ENCODE measurements at places on chromosomes 2 and 18.

GRCh38 chr2:236085647-236086046, 82.5 kb downstream of the GBX2 start:
- no peak for DNase-seq

GRCh38 chr2:231132129-231132528, 7.3 kb upstream of the HTR2B start:
- DNase-seq, result no peak

- DNase-seq, result no peak
These were observed 102.1 kb downstream of the KLHL14 start for GRCh38 chr18:32670727-32671126.

DNA sequence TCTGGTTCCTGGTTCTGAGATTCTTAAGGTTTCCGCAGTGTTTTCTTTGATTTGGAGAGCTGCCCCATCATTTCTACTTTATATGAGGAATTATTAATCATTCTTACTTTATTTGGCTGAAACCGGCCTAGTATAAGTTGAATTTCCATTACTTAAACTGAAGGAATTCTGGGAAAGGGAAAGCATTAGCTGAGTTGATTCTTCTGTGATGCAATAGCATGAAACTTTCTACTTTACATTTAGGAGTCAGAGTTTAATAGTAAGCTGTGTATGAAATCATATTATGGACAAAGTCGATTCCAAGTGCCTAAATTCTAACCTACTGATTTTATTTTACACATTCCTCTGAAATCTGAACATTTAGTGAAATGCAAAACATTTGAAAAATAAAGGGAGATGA, 1269.7 kb upstream of the ZEB2 start:
- DNase-seq, result no peak

- no peak for DNase-seq
These were observed 2.7 kb downstream of the STARD7 start for GRCh38 chr2:96205888-96206287.
